ENCODE measurements at places on chromosomes 13 and 19. TPM values are rescaled to one million over a fixed set of nuclear protein-coding genes. Genes with fewer than 3 reads are reported as not detected.

The SHISA7 gene
- total RNA-seq = not detected

The APOE gene
- 0.94 TPM for total RNA-seq

The PBX4 gene
- 23.4 TPM for total RNA-seq

The CABP5 gene
- total RNA-seq = not detected

The SLC7A10 gene
- total RNA-seq = not detected

The FAAP24 gene
- total RNA-seq = 10.7 TPM

The WDR62 gene
- 22.5 TPM for total RNA-seq

The PSG6 gene
- not detected for total RNA-seq

The ZNF136 gene
- 7.7 TPM for total RNA-seq

The ZNF563 gene
- total RNA-seq = 4.2 TPM

DNA sequence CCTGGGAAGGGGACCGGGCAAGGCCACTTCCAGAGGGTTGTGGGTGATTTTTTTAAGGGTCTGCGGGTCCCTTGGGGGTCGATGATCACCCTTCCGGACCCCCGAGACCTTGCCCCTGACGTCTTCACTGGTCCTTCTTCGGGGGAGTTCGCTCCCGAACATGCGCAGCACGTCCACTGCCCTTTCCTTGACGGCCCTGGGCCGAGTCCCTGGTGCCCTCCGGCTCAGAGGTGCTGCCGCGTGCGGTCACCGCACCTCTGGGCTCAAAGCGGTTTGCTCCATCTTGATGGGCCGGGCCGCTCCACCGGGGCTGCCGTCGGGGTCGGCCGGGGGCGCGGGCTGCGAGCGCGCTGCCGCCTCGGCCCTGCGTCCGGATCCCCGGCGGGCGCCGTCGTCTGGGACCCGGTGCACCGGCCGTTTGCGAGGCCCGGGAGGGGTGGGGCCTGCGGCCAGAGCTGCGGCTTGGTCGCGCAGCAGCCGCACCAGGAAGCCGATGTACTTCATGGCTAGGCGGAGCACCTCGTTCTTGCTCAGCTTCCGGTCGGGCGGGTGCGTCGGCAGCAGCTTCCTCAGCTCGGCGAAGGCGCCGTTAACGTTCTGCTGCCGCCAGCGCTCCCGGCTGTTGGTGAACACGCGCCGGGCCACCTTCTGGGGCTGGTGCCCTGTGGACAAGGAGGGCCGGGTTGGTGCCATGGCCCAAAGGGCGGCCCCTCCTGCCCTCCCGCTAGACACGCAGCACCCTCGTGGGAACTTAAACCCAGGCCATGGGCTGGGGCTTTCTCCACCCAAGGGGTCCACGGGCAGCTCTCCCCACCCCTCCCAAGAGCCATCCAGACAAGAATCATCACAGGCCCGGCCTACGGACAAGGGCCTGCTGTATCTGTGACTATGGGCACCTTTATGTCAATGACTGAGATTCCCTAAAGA lies 3.3 kb downstream of the LYL1 start:
- DNase-seq = peak; percentile 83

DNA sequence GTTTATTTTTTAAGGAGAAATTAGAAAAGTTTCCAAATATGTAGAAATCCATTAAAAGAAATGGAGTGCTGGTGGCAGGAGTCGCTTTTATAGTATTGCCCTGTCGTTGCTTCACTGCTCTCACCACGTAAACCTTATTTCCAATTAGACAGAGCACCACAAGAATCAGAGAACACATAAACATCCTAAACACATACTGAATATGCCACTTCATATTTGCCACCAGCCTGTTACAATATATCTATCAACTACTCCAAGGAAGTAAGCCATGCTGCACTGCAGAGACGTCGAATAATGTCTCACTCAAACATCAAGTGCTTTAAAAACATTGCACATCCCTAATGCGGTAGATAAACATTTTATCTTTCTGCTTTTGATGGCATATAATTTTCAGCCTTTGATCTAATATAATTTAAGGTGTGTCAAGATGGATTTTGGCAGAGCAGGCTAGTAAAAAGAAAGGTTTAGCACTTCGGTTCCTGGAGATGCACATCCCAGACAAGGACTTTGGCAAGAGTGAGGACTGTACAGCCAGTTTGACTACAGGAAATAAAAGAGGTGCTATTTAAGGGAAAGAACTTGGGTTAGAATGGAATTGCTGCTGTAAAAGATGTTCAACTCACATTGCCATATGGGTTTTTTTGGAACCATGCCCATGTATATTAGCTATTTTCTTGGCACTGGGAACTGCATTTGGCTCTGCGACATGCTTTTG lies 932.3 kb downstream of the EFNB2 start:
- DNase-seq = no peak

- DNase-seq = no peak
These were observed 77.0 kb downstream of the STARD13 start for GRCh38 chr13:33208290-33209220.

GRCh38 chr13:31049833-31050232 lies 111.9 kb downstream of the HSPH1 start:
- no peak for DNase-seq

GRCh38 chr19:40216777-40217026 lies 1.5 kb downstream of the TTC9B start:
- no peak for DNase-seq

DNA sequence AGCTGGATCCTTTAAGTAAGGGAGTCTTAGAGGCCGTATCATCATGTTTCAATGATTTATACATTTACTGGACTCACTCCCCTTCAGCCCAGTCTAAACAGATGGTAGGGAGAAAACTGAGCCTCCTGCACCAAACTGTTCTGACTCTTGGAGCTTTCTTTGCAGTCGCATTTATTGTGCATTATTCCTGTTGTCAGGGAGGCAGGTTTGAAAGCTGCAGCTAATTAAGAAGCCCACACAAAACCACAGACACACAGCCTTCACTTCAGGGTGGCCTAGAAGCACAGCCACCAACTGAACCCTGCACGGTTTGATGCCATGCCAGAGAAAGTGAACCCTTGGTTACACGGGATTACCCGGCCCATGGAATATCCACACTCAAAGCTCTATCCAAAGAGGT lies 911.0 kb downstream of the UQCRFS1 start:
- DNase-seq = no peak

- DNase-seq = no peak
These were observed 498.1 kb downstream of the COG6 start for GRCh38 chr13:40153516-40153915.

DNA sequence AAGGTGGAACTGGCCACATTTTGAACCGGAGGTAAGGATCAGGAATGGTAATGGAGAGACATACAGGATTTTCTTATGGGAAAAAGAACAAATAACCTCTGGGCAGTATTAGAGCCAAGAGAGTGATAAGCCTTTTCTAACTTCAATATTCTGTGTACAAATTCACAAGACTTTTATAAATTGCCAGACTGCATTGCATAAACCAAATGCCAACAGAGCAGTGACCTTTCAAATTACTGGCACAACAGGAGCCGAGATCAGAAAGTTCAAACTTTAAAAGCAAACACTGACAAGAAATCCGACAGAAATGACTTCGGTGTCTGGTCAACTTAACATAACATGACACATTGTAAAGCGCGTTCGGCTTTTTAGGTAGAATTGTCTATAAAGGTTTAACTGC lies 737.1 kb downstream of the GPC5 start:
- DNase-seq = no peak

DNA sequence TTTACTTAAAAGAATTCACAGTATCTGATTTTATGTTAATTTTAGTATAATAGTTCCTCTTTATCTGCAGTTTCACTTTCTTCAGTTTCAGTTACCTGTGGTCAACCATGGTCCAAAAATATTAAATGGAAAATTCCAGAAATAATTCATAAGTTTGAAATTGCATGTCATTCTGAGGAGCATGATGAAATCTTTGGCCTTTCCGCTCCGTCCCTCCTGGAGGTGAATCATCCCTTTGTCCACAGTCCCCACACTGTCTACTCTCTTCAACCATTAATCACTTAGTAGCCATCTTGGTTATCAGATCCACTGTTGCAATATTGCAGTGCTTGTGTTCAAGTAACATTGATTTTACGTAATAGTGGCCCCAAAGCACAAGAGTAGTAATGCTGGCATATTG lies 26.9 kb downstream of the SLITRK6 start:
- DNase-seq = no peak

GRCh38 chr19:30457484-30457883 lies 85.3 kb downstream of the ZNF536 start:
- no peak for DNase-seq

- DNase-seq = no peak
These were observed 59.4 kb downstream of the WTIP start for GRCh38 chr19:34540811-34541557.

GRCh38 chr19:19115954-19116353 lies 22.3 kb downstream of the TMEM161A start:
- peak; percentile 27 for DNase-seq

DNA sequence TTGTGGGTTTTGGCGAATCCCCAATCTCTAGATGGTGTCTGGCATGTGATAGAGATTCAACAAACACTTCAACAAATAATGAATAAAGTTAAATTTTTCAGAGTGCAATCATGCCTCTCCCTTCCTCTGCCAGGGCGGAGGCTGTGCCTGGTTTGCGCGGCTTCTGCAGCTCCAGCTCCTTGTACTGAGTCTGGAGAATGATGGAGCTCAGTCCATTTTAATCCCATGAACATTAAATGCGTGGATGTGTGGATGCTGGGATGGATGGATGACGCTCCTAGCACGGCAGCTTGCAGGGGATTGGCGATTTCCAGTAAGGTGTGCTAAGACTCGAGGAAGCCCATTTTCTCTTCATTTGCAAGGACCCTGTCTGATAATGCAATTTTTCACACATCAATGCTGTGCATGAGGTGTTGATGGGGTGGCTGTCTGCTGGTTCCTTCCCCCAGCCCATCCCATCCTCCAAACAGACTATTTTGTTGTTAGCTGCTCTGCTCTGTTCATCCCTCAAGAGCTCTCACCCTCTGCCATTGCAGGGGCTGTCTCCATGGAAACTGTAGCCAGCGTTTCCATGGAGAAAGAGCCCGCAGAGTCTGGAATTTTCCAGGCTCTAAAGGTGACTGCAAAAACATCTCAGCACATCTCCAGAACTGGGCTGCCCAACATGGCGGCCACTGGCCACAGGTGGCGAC lies 92.6 kb upstream of the PEG3 start:
- no peak for DNase-seq

- DNase-seq = no peak
These were observed at the start of gene GAS6 for GRCh38 chr13:113863524-113864272. TSS of gene GAS6 (minus strand) at chr13:113864076. CDS start at chr13:113863920, 156 bp downstream.

DNA sequence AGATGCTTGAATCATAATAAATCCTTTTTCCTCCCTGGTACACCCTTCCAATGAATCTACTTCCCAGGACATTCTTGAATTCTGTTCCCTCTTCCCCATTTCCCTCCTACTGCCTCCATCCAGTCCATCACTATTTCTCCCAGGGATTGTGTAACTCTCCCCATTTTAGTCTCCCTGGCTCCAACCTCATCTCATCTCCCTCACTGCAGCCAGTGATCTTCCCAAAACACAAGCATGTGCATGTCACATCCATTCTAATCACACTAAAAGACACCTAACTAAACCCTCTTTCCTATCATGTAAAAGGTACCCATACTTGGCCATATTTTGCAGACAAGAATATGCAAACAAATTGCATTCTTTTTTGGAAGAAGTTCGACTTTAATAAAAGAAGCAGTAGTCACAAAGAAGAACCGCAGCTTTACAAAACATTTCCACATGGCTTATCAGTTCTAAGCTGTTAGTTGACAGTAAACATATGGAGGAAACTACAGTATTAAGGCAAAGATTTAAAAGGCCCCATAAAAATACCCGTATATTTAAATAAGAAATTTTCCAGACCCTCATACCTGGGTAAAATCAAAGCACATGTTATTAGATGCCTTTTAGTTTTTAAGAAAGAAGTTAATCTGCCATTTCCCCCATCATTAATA lies 111.0 kb downstream of the KCTD12 start:
- no peak for DNase-seq

DNA sequence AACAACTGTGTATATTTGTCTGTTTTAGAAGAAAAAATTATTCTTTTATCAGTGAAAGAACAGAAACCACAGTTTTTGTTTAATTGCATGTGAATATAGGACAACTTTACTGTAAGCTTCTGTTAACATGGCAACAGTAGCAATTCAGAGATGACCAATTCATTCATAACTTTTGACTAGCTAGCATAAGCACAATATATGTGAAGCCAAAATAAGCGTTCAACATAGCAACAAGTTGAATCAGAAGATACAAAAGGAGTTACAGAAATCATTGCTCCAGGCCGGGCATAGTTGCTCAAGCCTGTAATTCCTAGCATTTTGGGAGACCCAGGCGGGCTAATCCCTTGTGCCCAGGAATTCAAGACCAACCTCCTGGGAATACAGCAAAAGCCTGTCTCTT lies 197.1 kb upstream of the GPC6 start:
- DNase-seq = no peak

- DNase-seq = no peak
These were observed 7.8 kb downstream of the ZBTB7A start for GRCh38 chr19:4058693-4059452.
